ENCODE measurements at places on chromosomes 13 and 19.

- DNase-seq = no peak
Measured at GRCh38 chr19:53878776-53879139, 3.2 kb upstream of the PRKCG start.

- DNase-seq = no peak
Measured at GRCh38 chr13:91078093-91078679, 269.3 kb upstream of the MIR17HG start.

- DNase-seq = no peak
Measured at GRCh38 chr13:96700657-96701056, 293.6 kb downstream of the OXGR1 start.

- DNase-seq = no peak
Measured at GRCh38 chr13:28942906-28943305, 122.8 kb downstream of the MTUS2 start.

GRCh38 chr13:89783221-89783755, 1564.2 kb upstream of the MIR17HG start:
- DNase-seq = no peak

DNA sequence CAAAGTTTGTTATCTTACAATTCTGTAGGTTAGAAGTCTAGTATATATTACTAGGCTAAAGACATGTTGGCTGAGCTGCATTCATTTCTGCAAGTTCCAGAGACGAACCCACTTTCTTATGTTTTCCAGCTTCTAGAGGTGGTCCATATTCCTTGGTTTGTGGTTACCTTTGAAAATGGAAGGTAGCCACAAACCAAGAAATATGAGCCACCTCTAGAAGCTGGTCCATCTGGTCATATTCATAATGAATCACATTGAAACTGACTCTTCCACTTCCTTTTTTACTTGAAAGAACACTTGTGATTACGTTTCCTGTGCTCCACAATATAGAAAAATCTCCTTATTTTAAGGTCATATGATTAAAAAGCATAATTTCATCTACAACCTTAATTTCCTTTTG, 943.0 kb upstream of the PCDH9 start:
- DNase-seq = no peak

DNA sequence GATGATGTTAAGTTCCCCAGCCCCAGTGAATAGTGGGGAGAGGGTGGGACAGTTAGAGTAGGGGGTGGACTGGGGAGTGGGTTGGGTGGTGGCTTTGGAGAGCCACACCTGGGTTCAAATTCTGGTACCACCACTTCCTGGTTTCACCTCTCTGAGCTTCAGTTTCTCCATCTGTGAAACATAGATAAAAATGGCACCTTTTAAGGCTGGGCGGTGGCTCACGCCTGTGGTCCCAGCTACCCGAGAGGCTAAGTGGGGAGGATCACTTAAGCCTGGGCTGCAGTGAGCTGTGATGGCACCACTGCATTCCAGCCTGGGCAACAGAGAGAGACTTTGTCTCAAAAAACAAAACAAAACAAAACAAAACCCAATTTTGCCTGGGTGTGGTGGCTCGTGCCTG, 5.9 kb downstream of the VAV1 start:
- no peak for DNase-seq

DNA sequence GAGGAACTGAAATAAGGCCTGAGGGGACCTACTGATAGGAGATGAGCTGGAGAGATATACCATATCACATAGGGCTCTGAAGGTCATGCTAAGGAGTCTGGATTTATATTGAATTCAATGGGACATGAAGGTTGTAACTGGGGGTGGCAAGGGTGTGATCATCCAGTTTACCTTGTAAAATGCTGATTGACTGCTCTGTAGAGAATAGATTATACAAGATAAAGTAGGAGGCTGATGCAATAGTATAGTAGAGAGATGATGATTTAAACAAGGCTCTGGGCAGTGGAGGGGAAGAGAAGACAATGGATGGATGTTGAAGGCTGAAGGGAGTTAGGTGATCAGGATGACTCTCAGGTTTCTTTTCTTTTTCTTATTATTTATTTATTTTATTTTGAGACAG, 18.0 kb upstream of the PAN3 start:
- no peak for DNase-seq

- DNase-seq = no peak
Measured at GRCh38 chr19:13094106-13094504, 8.6 kb downstream of the LYL1 start.
